ENCODE measurements at places on chromosomes 12 and 14.

DNA sequence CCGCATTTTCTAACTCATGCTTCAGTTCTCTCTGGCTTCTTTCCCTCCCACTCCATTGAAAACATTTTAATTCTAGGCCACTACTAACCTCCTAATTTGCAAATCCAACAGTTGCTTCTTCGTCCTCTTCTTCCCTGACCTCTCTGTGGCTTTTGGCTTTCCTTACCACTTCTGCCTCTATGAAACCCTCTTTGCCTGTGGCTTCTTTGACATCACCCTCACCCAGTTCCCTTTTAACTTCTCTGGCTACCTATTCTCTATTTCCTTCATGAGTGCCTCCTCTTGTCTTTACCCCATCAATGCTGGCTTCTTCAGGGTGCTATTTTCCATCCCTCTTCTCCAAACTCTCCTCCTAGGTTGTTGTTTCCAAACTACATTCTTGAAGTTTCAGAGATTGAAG, 4.4 kb upstream of the HCFC2 start:
- no peak for DNase-seq

DNA sequence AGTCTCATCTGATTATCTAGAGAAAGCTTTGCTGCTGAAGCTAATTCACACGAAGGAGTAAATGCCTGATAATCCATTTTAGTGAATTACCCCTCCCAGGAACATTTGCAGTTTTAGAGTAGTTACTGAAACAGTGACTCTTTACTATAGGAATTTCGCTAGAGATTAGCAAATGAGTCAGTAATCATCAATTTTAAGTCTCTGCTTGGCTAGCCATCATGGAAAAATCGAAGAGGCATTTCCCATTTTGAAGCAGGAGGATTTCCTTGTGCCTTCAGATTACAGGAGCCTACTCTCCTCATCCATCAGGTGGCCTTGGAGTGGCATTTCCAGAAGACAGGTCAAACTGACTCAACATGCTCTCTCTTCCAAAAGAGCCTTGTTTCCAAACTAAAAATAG, 154.5 kb downstream of the EGLN3 start:
- no peak for DNase-seq

DNA sequence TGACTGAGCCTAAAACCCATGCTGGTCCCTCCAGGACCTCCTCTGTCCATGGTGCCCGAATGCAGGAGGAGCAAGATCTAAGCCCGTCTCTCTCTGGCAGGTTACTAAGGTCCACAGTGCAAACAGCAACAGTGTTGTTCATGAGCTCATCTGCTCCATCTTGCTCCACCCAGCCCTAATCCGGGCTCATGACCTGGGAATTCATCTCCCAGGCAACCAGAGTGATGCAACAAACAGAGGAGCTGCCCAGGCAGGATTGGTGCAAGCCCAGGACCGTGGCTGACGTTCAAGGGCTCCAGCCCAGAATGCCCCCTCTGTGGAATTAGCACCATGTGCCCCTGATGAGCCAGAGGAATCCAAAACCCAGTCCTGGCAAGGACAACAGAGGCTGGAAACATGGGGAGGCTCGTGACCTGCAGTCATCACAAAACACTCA, 29.9 kb downstream of the HSPB8 start:
- DNase-seq, result no peak

DNA sequence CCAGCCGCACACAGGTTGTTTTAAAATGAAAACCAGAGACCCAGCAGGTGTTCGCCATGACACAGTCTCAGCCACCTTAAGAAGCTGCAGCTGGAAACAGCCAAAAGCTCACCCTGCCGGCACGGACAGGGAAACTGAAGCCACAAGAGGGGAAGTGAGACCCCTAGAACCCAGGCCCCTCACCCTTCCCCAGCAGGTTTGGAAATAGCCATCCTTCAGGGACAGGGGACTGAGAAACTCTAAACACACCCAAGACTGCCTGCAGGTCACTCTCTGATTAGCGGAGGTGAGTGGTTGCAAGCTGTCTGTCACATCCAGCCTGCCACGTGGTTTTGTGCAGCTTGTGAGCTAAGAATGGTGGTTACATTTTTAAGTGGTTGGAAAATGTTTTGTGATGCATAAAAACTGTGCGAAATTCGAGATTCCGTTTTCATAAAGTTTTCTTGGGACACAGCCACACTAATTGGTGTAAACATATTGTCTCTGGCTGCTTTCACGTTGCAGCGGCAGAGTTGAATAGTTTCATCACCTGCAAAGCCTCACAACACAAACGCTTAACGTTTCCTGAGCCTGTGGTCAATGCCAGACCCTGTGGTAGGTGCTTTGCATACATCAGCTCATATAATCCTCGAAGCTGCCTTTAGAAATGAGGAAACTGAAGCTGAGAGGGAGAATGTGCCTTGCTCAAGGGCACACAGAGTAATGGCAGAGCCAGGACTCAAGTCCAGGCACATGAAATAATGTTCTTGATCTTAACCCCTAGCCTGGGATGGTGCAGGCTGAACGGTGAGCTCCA, 1.7 kb upstream of the SELPLG start:
- peak; percentile 54 for DNase-seq

- DNase-seq, result no peak
Observed at GRCh38 chr12:95970905-95971304, 25.2 kb downstream of the HAL start.

- DNase-seq, result no peak
Observed at GRCh38 chr12:130198026-130198662, 35.9 kb downstream of the FZD10 start.

- DNase-seq, result no peak
Observed at GRCh38 chr12:100579844-100580243, 6.4 kb downstream of the GAS2L3 start.

GRCh38 chr12:14992673-14993072, 19.8 kb downstream of the PDE6H start:
- DNase-seq, result no peak

- DNase-seq, result no peak
Observed at GRCh38 chr12:85308374-85308773, 28.4 kb downstream of the ALX1 start.

GRCh38 chr12:20150835-20151422, 217.4 kb upstream of the PDE3A start:
- DNase-seq, result no peak

DNA sequence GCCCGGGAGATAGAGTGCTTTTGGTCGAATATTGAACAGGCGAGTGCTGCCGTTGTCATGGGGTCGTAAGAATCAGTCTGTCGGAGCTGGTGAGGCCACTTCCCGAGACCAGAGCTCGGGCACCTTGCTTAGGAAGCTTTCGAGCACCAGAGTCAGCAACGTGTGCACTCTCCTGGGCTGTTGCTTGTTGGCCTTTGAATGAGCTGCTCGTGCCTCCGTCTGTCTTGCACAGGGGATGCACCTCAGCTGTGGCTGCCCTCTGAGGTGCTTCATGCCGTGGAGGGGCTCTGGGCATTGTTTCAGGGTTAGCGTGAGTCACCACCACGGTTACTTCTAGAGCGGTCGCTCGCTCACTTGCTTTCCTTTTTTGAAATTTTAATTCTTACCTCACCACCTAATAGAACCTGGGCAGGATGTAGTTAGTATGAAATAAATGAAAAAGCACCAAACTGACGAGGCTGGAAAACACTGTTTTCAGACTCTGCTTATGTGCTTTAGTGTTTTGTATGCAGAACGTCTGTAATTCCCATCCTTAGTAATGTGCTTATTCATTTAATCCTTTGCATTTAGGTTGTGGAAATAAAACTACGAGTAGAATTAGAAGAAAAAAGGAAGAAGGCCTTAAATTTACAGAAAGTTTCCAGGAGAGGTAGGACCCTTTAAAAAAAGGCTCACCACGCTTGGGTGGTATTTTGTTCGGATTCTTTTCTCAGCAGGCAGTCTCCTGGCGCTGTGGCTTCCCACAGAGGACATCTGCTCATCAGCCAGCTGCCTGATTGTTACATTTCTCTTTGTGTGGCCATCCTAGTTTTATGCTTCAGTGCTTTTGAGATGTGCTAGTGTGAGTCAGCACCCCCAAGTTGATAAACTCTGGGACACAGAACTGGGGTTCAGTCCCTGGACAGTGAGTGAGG, 40.6 kb downstream of the EP400 start:
- DNase-seq, result no peak

All from activated T-cell treated with anti-CD3 and anti-CD28 coated beads, Interleukin-2, amount 50 U/mL, for 72 hours (primary cell).